Activated T-cell treated with anti-CD3 and anti-CD28 coated beads, Interleukin-2, amount 50 U/mL, for 1 hour (primary cell): ENCODE measurements at places on chromosomes 12 and 14.
A peak's percentile ranks its signal among the peaks of the same experiment; 100 is the strongest.

DNA sequence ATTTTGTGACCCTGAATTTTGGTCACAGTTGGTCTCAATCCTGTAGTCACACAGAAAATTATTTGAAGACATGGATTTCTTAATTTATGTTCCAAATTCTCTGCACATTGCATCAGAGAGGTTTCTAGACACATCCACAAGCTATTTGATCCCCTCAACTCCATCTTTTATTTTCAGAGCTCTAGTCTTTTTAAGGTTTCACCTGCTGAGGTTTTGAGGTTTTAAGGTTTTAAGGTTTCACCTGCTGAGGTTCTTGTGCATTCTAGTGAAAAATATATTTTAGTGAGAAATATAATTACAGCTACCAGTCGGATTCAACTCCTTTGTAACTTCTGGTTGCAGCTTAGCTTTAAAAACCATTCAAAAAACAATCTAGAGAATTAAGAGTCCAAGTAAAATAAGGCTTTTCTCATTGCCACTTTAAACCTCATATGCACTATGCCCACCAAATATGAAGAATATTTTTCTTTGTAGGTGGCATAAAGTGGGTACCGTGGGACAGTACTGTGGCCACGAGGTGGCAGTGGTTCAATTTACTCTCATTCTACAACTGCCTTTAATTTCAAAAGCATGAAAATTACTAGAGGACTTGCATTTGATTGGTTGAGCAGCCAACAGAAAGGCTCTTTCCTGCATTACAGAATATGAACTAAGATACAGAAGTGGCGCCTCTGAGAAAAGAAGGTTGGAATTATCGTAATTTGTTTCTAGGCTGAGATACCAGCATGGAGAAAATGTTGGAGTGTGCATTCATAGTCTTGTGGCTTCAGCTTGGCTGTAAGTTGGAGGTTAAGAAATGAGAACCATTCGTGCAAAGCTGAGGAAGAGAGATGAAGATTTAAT lies 366.5 kb upstream of the OR4E1 start:
- peak; percentile 46 for DNase-seq

GRCh38 chr12:26028953-26029735 lies 70.7 kb downstream of the RASSF8 start:
- no peak for DNase-seq

- DNase-seq, result no peak
Observed at GRCh38 chr12:24133384-24133783, 183.9 kb upstream of the SOX5 start.

DNA sequence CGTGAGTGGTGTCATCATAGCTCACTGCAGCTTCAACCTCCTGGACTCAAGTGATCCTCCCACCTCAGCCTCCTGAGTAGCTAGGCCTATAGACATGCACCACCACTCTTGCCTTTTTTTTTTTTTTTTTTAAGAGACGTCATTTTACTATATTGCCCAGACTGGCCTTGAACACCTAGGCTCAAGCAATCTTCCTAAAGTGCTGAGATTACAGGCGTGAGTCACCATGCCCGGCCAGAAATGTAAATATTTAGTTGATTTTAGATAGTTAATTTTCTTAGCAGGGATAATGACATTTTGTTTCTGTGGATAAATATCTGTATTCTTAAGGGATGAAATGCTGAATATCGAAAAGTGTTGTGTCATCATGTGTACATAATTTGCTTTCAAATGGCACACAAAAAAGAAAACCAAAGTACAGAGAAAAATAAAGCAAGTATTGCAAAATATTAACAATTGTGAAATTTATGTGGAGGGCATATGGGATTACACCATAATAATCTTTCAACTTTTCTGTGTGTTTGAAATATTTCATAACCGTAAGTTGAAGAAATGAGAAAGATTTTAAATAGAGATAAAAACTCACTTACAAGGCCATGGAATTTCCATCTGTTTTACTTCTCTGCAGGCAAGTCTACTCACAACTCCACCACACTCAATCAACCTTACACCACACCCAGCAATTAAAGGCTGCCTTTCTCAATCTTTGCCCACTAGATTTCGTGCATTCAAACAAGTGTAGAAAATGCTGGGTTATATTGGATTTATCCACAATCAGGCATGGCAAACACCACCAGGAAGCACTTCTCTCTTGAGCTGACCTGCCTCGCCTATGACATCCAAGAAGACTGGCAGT lies 93.7 kb downstream of the SPTSSA start:
- DNase-seq, result no peak

DNA sequence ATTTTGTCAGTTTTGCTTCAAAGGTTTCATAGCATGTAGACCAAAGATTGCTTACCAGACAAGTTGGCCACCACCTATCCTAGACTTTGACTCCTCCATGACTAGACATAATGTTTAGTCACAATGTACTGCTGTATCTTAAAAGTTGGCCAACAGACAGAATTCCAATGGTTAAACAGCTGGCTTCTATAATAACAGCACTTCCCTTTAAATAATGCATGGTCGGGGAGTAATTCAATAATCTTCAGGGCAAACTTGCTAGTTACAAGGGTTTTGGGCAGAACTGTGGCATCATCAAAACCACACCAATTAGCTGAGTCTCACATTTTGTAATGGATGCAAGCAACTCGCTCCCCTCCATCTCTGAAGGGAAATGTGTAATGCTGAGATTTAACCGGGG lies 56.9 kb downstream of the IGF1 start:
- DNase-seq, result no peak

- no peak for DNase-seq
Observed at GRCh38 chr12:59182658-59183455, 262.6 kb upstream of the LRIG3 start.

DNA sequence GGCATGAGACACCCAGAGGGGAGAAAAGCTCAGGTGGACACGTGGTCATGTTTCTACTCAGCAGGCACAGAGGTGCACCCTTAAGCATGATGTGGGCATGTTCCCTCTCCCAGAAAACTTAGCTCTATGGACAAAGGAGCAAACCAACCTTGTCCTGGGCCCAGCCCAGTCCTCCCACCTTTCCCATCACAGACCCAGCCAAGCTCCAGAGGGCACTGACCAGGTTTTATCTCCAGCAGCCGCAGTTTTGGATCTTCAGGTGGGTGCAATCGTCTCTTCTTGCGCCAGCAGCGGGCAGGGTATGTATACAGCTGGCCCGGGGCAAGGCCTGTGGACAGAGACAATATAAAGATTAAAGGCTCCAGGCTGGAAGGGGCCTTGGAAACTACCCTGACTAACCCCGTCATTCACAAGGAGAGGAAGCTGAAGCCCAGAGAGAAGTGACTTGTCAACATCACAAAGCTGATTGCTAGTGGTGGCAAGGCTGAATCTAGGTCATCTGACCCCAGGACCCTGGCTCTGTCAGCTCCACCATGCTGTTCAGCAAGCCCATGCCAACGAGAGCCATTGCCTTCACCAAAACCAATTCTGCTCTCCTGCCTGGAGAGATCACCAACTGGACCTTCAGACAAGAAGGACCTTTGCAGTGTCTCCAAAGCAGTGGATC lies 140.7 kb downstream of the DPF3 start:
- DNase-seq, result no peak

- no peak for DNase-seq
Observed at GRCh38 chr14:34234258-34234657, 227.8 kb downstream of the SPTSSA start.

GRCh38 chr12:1936406-1937320 lies 18.2 kb upstream of the CACNA2D4 start:
- no peak for DNase-seq

DNA sequence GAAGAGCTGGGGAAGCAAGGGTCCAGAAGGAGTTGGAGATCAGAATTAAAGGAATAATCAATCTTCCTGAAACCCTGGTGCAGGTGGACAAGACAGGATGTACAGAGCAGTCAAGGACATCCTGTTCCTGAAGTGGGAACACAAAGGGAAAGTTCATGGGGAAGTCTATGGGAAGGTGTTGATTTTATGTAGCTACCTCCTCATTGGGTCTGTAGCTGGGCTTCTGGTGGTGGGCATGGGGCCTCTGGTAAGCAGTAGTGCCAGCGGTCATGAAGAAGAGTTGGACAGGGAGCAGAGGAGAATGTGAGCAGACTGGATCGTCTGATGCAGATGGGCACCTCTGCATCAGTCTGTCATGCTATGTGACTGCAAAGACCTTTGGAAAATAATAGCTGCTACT lies 75.7 kb upstream of the PPM1H start:
- no peak for DNase-seq

GRCh38 chr12:132070298-132070697 lies 73.8 kb downstream of the DDX51 start:
- no peak for DNase-seq

- DNase-seq, result no peak
Observed at GRCh38 chr14:24958271-24958670, 91.7 kb downstream of the STXBP6 start.

- DNase-seq, result no peak
Observed at GRCh38 chr14:84288781-84289180, 1241.2 kb upstream of the FLRT2 start.

- DNase-seq, result no peak
Observed at GRCh38 chr12:663293-663871, at the start of gene NINJ2. Gene NINJ2 (minus strand): TSS chr12:663445. CDS start chr12:663360, 85 bp downstream.

- DNase-seq, result no peak
Observed at GRCh38 chr12:22275843-22276242, 58.7 kb downstream of the ST8SIA1 start.
